Activated T-cell treated with anti-CD3 and anti-CD28 coated beads for 1 hour (primary cell): ENCODE measurements at places on chromosomes 13 and 19.

DNA sequence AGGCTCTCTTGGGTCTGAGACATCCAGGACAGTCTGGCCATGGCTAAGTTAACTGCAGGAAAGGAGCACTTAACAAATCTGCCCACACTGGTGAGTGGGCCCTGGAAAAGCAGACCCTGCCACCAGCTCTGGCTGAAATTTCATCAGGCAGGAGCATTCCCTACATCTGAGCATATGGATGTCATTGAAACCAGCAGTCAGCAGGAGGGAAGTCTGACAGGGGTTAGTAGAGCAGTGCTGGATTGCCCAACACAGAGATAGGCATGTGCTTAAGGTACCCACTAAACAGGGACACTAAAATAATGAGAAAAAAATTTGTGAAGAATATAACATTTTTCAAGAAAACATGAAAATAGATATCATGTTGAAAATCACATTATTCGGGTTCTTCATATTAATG lies 13.6 kb upstream of the ACOD1 start:
- DNase-seq: no peak

DNA sequence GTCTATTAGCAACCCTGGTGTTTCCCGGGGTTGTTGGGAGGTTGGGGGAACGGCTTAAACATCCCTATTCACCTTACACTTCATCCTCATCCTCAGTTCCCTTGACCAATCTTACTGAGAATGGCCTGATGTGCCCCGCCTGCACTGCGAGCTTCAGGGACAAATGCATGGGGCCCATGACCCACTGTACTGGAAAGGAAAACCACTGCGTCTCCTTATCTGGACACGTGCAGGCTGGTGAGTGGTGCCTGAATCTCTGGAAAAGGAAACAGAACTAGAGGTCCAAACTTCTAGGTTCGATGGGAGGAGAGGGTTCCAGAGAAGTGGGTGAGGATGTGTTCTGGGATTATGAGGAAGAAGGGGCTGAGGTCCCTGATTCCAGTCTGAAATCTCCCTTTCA lies 5.9 kb downstream of the PINLYP start:
- no peak for DNase-seq

DNA sequence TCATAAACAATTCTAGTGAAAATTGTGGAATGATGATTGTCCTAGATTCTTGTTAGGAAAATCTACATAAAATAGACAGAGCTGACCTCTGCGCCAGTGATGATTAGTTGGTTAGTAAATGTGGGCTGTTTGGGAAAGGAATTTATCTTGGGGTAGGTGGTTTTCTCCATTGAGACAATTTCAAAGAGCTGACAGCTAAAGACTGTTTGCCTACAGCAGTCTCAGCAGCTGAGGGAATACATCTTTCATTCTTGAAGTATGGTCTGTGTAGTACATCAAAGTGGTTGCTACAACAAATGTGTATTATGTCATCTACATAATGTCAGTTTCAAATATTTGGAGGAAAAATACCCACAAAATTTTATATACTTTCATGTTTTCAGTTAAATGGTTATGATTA lies 117.2 kb upstream of the TRPC4 start:
- DNase-seq: no peak

- DNase-seq: no peak
Measured at GRCh38 chr13:30255696-30256095, 51.7 kb downstream of the KATNAL1 start.

GRCh38 chr19:40403262-40403984 lies 9.8 kb downstream of the PRX start:
- DNase-seq: peak; percentile 60

GRCh38 chr19:33644284-33644836 lies 22.6 kb downstream of the CHST8 start:
- DNase-seq: no peak

DNA sequence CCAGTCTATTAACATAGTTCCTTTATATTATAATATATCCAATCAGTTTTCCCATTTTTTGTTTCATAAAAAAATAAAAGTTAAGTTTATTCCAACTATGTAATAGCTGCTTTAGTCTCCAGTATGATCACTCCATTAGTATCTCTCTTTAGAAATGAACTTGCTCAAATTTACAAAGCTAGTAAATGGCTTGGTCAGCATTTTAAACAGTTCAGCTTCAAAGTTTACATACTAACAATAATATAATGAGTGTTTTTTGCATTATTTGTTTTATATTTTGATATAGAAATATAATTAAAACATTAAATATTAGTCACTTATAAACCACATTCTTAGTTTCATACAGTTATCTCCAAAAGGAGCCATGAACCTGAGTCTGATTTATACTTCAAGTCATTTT lies 1073.8 kb downstream of the SLITRK5 start:
- no peak for DNase-seq

DNA sequence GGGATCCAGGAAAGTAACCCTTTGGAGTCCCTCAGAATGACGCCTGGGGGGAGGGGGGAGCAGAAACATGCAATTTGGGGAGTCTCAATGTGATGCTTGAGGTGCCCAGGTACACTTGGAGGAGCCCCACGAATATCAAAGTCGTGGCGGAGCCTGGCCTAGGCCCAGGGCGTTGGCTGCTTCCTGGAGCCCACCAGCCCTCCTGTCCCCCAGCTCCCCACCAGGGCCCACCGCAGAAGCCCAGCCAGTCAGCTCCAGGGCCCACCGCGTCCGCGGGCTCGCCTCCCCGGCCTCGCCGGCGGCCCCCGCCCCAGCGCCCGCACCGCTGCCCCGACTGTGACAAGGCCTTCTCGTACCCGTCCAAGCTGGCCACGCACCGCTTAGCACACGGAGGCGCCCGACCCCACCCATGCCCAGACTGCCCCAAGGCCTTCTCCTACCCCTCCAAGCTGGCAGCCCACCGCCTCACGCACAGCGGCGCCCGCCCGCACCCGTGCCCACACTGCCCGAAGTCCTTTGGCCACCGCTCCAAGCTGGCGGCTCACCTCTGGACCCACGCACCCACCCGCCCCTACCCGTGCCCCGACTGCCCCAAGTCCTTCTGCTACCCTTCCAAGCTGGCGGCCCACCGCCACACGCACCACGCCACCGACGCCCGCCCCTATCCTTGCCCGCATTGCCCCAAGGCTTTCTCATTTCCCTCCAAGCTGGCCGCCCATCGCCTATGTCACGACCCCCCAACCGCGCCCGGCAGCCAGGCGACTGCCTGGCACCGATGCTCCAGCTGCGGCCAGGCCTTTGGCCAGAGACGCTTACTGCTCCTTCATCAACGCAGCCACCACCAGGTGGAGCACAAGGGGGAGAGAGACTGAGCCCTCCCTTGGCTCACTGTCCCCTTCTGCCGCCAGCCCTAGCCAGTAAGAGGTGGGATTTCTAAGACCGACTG lies 2.1 kb downstream of the ZNF575 start:
- no peak for DNase-seq

GRCh38 chr19:19202707-19203011 lies 555 bp downstream of the NR2C2AP start:
- no peak for DNase-seq

DNA sequence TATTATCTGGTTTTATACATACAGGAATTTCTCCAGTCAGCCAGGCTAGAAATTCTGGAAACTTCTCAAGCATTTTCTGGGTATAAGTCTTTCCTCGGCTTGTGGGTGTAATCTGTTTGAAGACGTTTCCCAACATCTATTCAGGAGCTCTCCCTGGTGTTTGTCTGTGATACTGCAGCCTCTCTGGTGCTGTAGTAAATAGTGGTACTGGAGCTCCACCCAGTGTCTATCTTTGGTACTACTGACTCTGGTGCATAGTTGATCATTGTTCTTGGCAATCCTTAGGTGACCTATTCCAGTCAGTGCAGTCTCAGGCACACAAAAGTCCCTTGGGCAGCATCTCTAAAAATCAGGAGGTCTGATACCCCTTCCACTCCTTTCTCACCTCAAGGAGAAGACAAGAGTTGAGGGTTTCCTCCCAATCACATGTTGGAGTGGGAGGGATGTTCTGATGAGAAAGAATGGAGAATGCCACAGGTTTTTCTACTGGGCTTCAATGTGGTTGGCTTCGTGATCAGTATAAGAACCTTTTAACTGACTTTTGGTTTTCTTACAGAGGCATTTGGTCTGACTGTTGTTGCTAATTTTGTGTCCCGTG lies 115.5 kb downstream of the CYSLTR2 start:
- DNase-seq: peak; percentile 77

GRCh38 chr13:33548069-33548468 lies 262.5 kb upstream of the STARD13 start:
- DNase-seq: no peak

GRCh38 chr13:48949566-48950500 lies 25.9 kb upstream of the FNDC3A start:
- DNase-seq: no peak

- no peak for DNase-seq
Measured at GRCh38 chr13:42071672-42072419, 23.4 kb downstream of the DGKH start.

GRCh38 chr19:18868380-18869022 lies 27.5 kb downstream of the CERS1 start:
- DNase-seq: no peak

- no peak for DNase-seq
Measured at GRCh38 chr19:46737298-46737654, 8.6 kb upstream of the FKRP start.

DNA sequence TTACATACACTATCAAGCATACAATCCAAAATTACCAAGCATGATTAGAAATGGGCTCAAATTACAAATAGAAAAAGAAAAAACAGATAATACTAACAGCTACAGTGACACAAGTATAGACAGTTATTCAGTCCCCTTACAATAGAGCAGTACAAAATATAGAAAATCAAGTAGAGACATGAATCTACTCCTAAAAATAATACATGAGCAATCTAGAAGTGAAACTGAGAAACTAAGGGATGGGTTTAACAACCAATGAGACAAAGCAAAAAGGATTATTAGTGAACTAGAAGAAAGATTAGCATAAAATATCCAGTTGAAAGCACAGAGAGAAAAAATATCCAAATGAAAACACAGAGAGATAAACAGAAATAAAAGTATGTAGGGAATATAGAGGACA lies 426.7 kb downstream of the TBC1D4 start:
- no peak for DNase-seq

DNA sequence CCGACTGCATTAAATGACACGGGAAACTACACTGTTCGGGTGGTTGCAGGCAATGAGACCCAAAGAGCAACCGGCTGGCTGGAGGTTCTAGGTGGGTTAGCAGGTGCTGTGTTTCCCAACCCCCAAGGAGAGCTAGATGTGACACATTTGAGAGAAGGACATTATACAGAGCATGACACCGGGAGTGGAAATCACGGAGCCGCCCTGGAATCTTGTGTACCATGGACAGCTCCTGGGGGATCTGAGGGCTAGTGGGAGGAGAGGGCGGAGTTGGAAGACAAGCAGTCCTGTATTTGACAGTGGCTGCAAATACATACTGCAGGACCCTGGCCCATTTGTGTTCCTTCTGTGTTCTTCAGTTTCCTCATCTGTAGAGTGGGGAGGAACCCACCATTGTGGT lies 2.3 kb downstream of the CEACAM18 start:
- no peak for DNase-seq

- no peak for DNase-seq
Measured at GRCh38 chr13:31069808-31070534, 91.7 kb downstream of the HSPH1 start.

- no peak for DNase-seq
Measured at GRCh38 chr13:85194482-85194881, 604.7 kb downstream of the SLITRK6 start.

DNA sequence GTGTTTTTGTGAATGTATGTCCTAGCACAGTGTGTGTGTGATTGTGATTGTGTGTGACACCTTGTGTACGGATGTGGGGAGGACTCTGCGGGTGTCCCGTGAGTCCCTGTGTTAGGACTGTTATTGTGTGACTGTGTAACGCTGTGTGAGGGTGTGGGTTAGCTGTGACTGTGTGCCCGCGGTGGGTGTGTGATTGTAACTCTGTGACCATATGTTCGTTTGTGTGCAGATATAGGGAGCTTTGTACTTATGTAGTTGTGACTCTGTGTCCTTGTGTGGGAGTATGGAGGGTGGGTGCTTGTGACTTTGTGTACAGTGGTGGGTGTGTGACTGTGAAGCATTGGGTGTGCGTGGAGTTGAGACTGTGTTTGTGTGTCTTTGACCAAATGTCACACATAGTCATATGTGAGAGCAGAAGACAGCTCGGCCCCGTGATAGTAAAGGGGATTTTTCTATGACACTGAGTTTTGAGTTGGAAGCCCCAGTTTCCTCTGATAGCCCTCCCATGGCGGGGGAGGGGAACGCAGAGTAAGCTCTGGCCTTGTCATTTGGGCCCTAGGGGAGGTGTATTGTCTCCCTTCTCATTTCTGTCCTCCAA lies 949 bp upstream of the ZNF260 start:
- DNase-seq: peak; percentile 4

- DNase-seq: no peak
Measured at GRCh38 chr19:39413272-39413910, 922 bp downstream of the PLEKHG2 start.

DNA sequence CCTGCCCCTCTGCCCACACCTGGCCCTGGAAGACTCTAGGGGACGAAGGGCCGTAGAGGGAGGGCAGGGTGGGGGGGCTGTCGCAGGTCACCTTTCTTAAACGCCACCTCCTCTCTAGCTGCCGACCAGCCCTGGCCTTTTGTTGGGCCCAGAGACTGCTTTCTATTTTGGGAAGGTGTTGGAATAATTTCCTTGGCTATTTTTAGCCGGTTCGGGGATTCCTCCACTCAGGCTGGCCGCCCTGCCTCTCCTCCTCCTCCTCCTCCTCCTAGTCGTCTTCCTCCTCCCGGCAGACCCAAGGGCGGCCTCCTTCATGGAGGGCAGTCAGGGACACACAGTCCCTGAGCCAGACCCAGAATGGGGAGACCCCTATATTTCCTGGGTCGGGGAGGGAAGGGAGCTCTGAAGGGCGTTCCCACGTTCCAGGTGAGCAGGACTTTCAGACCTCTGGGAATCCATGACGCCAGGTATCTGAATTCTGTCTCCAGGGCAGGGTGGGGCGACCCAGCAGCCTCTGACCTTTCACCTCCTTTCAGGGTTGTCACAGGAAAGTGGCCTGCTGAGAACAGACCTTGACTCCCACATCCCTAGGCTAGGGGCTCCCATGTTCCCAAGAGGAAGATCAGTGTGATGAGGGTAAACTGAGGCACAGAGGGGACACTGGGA lies 19.9 kb downstream of the GADD45B start:
- no peak for DNase-seq

DNA sequence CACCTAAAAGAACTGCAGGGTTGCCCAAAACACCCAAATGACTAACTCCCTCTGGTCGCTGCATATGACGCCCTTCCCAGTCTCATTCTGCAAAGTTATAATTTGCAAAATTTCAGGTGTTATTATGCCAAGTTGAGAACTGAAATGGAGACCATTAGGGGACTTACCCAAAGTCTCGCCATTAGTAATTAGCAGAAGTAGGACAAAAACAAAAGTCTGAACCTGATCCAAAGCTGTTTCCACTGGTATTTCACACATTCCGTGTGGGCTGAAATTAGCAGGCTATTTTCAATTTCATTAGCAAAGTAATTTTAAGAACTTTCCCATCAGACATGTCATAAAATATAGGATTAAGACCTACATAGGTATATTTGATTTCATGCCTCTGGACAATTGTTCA lies 6.8 kb downstream of the RUBCNL start:
- no peak for DNase-seq
